ENCODE measurements at places on chromosomes 1 and 21.

DNA sequence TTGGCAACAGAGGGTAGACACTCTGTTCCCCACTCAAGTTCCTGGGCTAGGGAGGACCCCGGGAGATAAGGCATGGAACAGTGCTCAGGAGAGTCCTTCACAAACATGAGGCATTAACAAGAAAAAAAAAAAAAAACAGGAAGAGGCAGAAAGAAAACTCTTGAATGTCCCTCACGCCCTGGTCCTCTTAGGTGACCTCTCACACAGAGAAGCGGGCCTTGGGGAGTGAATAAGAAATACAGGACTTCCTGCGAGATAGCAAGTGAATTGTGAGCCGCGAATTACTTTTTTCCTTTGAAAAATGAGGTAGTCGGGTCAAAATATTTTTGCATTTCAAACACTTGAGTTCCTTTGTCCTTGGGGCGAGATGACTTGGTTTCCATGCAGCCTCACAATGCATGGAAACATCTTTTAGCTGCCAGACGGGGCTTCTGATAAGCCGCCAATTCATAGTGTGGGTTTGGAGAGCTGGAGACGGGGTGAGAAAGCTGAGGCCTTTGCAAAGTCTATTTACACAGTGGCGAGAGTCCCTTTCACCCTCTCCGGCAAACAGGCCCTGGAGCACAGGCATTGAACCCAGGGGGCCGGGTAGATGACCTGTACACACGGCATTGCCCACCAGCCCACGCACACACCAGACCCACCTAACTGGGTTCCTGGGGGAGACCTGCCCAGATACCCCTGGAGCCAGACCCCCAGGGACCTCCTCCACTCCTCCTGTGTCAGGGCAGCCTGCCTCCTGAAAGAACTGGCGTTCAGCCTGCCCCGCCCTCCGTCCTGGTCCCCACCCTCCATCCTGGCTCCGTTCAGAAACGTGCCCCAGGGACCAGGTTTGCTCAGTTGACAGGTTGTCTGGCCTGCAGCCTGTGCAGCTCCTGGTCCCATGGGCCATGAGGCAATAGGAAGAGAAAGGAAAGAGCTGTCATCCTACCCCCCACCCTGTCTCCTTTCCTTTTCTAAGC lies 192.3 kb downstream of the PRDM16 start:
- DNase-seq: no peak

DNA sequence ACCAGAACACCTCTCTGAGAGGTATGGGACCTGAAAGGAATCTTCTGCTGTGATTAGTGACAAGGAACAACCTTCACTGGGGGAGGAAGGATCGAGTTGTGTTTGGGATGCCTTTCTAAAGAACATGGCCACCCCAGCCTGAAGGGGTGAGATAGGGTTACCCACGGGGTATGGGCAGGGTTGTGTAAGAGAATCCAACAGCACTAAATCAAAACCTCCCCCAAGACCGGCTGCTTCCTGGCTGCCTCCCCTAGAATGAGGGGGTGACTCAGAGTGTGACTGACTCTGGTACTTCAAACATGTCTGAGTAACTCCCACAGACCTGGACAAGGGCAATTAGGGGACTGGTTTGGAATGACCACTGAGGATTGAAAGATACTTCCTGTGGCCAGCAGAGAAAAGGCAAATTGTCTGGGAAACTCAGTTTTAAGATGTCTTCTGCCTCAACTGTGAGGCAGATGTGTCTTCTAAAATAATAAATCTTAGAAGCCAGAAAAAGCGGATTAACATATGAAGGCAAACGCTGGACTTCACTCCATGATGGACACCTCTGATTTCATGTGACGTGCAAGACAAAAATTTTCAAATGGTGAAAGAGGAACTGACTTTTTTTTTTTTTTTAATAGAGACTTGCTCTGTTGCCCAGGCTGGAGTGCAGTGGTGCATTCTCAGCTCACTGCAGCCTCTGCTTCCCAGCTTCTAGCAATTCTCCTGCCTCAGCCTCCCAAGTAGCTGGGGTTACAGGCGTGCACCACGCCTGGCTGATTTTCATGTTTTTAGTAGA lies 6.7 kb upstream of the PTPN14 start:
- DNase-seq: no peak

DNA sequence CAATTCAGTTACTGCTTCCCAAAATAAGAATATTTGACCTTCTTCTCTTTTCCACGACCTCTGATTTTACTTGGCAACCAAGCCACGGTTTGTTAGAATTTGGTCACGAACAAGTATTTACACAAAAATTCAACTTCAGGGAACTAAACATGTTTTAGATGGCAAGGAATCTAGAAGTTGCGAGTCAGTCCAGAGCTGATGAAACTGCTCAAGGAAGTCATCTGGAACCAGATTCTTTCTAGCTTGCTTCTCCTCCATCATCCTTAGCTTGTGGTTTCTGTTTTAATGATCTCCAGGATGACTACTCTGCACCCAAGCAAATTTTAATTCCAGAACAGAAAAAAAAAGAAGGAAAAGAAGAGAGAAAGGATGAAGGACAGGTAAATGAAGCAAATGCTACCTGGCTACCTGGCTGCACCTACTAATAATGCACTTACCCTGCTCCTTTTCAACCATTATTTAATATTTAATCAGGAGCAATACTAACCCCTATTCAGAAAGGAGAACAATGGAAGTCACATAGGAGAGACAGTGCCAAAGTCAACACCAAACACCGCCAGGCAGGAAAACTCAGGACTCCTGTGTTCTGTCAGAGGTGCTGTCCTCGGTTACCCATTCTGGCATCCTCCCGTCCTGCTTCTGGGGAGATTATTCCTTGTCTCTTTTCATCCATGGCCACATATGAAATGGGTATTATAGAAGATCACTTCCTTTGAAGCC lies 54.2 kb upstream of the RGS7 start:
- DNase-seq: no peak

- no peak for DNase-seq
Measured at GRCh38 chr1:226656601-226657277, 82.3 kb downstream of the ITPKB start.

DNA sequence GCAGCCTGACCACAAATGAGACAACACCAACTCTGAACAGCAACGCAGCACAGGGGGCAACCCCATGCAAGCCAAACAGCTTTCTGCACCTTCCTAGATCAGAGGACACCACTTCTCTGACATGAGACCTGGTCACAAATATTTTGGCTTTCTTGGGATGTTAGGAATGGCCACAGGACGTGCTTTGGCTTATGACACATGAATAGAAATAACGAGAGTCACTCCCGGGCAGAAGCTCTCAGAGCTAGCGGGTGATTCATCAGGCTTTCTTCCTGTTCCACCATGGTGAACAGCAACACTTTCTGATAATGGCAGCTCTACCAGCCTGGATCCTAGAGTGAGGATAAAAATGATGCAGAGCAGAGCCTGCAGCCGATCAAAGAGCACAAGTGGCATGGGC lies 39.4 kb downstream of the PAFAH2 start:
- no peak for DNase-seq

- DNase-seq: no peak
Measured at GRCh38 chr1:14800500-14801076, 202.1 kb downstream of the KAZN start.

Measured in T-helper 1 cell (primary cell).